ENCODE measurements at places on chromosomes 16 and 17.

DNA sequence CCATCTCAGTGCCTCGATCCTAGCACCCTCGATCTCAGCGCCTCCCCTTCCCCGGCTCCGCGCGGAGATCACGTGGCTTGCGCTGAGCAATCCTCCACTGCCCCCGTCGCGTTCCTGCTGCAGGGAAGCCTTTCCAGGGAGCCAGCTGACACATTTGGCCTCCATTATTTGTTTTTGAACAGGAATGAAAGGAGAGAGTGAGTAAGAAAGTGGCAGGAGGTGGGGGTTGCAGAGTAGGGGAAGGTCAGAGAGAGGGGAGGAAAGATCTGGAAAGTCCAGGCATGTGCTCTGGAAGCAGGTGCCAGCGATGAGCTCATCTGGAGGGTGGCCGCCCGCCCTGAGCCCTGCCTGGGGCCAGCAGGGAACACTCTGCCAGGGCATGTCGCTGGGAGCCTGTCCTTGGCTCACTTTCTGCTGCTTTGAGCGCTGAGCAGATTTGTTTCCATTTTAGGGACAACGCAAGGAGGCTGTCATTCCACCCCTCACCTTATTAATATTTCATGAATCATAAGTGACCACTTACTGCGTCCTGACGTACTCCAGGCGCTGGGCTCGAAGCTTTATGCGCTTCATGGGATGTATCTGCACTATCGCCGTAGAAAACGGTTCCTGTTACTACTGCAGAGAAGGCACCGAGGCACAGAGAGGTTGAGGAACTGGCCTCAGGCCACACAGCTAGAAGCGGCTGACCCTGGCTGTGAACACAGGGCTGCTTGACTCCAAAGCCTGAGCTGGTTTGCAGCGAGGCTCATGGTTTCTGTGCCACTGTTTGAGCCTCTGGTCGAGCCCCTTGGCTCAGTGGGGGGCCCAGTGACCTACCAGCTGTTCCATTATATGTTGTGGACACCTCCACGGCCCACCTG lies 283.1 kb downstream of the SEC14L1 start:
- DNase-seq: no peak

DNA sequence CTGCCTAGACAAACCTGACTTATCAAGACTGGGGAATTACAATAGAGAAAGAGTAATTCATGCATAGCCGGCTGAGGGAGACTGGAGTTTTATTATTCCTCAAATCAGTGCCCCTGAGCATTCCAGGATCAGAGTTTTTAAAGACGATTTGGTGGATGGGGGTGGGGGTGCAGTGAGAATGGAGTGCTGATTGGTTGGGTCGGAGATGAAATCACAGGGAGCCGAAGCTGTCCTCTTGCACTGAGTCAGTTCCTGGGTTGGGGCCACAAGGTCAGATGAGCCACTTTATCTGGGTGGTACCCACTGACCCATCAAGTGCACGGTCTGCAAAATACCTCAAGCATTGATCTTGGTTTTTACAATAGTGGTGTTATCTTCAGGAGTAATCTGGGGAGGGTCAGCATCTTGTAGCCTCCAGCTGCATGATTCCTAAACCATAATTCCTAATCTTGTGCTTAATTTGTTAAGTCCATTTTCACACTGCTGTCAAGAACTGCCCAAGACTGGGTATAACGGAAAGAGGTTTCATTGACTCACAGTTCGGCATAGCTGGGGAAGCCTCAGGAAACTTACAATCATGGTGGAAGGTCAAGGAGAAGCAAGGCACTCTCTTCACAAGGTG lies 69.6 kb downstream of the MARF1 start:
- DNase-seq: no peak

DNA sequence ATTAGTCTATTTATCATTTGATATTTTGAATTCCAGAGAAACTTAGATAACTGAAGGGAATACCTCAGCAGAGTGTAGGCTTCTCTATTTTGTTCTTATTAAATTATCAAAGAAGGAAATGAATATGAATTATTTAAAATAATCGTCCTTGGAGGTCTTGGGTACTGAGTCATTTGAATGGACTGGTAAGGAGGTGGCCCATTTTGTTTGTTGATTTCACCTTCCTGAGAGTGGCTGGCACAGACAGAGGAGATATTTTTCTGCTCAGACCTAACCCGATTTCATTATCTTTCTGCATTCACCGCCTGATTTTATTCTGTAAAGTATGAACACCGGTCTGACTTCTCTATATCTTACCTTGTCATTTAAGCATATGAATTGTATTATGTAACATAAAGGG lies 88.0 kb downstream of the USP22 start:
- DNase-seq: no peak

DNA sequence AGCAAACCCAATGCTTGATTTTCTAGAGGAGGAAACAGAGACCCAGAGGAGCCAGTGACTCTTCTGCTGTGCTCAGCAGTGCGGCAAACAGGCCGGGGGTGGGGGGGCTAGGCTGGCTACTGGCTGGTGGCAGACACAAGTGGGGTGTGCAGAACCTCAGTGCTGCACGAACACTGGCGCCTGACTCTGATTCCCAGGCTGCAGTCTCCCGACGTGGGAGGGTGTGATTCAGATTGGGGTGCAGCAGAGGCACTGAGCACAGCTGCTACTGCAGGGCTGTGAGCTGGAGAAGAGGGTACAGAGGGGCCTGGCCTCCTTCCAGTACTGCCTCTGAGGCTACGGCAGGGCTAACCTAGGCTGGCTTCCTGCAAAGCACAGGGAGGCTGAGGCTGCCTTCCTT lies 8.1 kb downstream of the RPL19 start:
- DNase-seq: peak; percentile 20

- no peak for DNase-seq
Measured at GRCh38 chr16:70712942-70713341, 27.1 kb upstream of the MTSS2 start.

GRCh38 chr17:71593078-71593477 lies 527.7 kb upstream of the SOX9 start:
- DNase-seq: no peak

- no peak for DNase-seq
Measured at GRCh38 chr17:59366773-59367656, 35.6 kb downstream of the YPEL2 start.

DNA sequence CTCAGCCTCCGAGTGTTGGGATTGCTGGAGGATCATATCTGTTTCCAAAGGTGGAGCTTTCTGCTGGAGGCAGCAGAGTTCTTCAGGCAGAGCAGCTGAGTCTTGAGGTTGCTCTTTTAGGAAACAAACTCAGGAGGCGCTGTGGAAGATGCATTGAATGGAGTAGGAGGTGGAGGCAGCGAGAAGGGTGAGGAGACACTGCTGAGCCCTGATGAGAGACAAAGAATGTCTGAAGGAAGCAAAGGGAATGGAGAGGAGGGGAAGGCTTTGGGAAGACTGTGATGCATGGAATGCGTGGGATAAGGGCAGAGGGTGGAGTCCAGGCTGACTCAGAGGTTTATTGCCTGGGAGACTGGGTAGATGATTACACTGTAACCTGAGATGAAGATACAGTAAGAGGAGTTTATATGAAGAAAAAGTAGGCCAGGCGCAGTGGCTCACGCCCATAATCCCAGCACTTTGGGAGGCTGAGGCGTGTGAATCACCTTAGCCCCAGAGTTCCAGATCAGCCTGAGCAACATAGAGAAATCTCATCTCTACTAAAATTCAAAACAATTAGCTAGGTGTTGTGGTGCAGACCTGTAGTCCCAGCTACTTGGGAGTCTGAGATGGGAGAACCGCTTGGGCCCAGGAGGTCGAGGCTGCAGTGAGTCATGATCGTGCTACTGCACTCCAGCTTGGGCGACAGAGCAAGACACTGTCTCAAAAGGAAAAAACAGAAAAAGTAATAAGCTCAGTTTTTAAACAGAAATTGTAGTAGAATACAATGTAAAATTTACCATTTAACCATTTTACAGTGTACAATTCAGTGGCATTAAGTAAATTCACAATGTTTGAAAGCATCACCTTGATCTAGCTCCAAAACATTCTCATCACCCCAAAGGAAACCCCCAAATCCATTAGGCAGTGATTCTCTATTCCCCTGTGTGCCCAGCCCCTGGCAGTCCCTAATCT lies 17.8 kb upstream of the TMEM219 start:
- no peak for DNase-seq
